ENCODE measurements at places on chromosomes 11 and 22.

GRCh38 chr11:70314730-70315129 lies 44.2 kb downstream of the PPFIA1 start:
- DNase-seq: no peak

DNA sequence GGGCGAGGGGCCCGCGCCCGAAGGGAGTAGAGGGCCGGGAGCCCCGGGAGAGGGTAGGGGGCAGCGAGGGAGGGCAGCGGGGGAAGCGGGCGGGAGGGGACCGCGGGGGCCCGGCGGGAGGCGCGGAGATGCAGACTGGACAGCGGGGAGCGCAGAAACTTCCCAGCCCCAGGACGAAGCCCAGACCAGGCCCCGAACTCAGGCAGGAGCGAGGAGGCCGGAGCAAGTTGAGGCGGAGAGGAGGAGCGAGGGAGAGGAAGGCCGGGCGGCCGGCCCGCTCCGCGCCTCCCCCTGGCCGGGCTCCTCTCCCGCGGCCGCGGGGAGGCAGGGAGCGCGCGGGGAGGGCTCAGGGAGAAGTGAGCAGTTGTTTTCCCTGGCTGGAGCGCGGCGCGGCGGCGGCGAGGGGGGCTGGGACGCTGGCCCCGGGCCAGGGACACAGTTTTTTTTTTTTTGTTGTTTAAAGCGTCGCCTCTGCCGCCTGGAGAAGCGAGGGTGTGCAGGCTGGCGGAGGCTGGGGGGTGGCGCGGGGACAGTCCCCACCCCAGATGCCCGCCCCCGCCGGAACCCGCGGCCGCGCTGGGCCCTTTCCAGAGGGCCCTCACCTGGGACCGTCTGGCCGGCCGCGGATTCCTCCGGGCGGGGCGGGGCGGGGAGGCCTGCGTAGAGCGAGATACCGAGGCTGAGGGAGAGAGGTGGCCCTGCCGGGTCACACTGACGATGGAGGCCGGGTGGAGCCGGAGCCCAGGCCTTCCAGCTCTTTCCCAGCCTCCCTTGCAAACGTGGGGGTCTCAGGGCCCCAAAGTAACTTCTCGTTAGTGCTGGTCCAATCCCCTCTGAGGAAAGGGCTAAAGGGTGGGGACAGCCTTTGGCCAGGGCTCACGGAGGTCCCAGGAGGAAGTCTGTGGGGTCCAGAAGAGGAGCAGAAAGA lies at the start of gene LTBP3:
Gene LTBP3, minus strand, starts transcription at position 358 of the 928 bp plus-strand sequence. CDS start 400 bp downstream, outside the sequence.
- DNase-seq: peak; percentile 45

DNA sequence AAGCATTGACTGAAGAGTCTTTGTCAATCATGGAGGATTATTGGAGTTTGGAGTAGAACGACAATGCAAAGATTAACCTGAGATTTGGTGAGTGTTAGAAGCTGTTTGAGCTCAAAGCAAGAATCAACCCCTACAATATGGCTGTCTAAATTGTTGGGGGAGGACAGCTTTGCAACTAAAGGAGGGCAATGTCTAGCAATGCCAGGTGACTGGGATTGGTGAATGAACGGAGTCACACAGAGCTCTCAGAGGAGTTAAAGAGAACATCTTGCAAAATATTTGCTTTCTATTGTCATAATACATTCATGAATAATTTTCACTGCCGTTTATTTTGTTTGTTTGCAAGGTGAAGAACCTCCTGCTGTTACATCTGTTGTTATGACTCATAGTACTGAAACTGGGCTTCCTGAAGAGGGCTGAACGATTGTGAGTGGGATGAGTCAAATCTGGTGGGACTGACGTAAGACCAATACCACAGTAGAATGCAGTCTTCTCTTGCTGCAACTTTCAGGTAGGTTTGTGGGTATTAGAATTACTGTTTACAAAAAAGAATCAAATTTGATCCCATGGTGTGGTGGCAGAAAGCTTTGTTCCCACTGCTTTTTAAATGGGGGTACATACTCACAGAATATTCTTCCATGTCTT lies 281.9 kb downstream of the CADM1 start:
- DNase-seq: no peak

DNA sequence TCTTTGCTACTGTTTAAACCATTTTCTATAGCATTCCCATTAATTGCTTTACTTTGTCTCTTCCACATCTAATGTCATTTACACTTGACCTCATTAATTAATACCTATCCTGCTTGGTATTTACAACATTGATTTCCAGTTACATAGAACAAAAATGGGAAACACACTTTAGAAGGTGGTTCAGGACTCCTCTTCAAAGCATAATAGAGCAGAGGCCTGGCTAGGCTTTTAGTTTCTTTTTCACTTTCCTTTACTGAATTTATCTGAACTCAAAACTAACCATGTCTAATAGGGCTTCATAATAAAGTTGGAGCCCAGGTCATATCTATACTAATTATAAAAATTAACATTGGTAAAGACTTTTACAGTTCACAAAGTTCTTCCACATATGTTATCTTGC lies 648.0 kb upstream of the KIRREL3 start:
- DNase-seq: no peak

- DNase-seq: no peak
Observed at GRCh38 chr22:42918500-42918899, 61.4 kb upstream of the ARFGAP3 start.

- DNase-seq: peak; percentile 39
Observed at GRCh38 chr11:36631774-36632173, 33.7 kb upstream of the RAG2 start.

DNA sequence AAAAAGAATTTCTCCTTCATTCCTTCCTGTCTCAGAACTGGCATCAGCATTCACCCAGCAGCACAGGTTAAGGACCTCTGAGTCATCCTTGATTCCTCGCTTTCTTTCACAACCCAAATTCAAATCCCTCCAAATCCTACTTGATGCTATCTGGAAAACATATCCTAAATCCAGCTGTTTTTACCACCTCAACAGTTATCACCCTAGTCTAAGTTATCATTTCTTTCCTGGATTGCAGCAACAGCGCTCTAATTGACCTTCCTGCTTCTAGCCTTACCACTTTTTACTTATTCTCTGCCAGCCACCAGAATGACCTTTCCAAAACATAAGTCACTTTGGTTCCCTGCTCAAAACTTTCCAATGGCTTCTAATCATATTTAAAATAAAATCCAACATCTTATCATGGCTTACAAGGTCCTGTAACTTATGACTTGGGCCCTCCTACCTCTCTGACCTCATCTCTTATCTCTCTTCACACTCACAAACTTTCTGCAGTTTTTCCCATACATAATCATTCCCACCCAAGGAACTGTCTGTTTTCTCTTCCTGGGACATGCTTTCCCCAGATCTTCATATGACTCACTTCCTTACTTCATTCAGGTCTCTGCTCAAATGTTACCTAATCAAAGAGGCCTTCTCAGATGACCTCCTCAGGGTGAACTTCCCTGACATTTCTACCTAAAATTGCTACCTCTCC lies 119.4 kb downstream of the TTC28 start:
- DNase-seq: no peak

- no peak for DNase-seq
Observed at GRCh38 chr11:94602430-94603372, 35.5 kb downstream of the PIWIL4 start.

GRCh38 chr11:57458410-57459163 lies 1.7 kb upstream of the RTN4RL2 start:
- peak; percentile 40 for DNase-seq

- DNase-seq: no peak
Observed at GRCh38 chr11:13117344-13117743, 108.2 kb downstream of the RASSF10 start.

- DNase-seq: no peak
Observed at GRCh38 chr11:44279483-44279882, 30.5 kb downstream of the ALX4 start.

DNA sequence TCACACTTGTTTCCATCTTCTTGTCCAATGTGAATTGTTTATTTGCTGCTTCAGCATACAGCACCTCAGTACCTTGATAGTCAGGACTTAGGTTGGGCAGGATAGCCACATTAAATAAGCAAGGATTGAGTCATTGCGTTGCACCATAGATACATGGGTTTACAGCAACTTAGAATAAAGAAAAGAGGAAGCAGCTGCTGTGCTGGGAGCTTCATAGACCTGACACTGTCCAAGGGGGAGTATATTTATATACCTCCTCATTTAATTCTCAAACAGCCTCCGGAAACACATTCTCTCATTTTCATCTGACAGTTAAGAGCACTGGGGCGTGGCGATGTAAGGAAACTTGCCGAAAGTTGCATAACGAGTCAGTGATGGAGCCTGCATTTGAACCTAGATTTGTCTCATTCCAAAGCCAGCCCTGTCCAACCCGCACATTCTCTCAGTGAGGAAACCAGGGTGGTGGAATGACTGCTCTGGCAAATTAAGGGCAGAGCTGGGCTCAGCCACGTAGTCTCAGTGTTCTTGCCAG lies 42.2 kb downstream of the UBASH3B start:
- peak; percentile 81 for DNase-seq

DNA sequence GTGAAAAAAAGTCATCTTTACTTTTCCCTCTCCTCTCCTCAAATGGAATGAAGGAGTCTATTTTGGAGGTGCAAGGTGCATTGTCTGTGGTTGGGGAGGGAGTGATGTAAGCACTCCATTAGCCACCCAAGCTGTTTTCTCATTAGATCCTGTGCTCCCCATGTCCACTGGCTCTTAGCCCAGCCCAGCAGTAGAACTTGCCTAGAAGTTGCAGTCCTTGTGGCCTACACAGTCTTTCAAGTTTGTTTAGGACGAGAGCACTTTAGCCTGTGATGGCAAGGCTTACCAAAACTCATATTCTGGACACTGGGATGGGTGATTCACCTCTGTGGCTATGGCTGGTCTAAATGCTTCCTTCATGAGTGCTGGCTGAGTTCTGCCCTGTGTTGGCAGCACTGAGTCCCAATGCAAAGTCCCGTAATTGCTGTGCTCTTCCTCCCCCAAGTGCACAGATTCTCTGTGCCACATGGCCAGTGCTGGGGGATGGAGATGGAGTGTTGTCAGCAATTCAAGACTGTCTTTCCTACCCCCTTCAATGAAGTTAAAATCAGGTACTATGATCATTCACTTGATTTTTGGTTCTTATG lies 15.8 kb downstream of the SLC22A25 start:
- no peak for DNase-seq

GRCh38 chr11:69881467-69882269 lies 62.5 kb upstream of the FGF3 start:
- no peak for DNase-seq

DNA sequence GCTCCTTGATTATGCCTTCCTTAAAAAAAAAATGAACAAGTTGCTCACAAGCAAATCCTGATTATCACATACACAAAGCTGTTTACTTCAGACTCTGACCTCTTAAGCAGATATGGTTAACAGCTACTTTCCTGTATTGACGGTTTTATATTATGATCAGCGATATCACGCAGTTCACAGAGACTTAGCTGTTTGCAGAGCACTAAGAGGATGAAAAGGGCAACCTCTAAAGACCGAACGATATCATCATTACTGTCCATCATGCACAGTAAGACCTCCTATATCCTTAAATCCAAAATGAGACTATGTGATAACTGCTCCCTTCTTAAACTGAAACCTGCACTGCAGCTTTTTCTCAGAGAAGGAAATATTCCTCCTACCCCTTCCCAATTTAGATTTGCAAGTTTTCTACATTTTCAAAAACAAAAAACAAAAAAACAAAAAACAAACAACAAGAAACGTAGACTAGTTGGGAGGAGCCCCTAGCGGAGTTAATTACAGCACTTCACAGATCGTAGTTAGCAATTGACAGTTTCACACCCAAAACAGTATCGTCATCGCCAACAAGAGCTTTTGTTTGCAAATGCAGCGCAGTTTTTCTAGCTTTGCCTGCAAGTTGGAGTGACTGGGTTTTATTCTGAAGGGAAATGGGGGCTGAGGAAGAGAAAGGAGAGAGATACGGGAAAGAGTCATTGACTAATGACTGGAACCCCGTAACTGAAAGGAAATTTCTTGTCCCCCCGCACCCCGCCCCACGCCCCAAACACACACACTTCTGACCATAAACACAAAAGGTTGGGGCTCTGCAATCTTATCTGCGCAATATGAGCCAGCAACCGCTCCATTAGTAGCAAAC lies 1.2 kb downstream of the DDX6 start:
- DNase-seq: peak; percentile 21

GRCh38 chr11:77069336-77069968 lies 2.7 kb downstream of the CAPN5 start:
- no peak for DNase-seq

- no peak for DNase-seq
Observed at GRCh38 chr11:944711-945470, 19.2 kb downstream of the AP2A2 start.

- DNase-seq: peak; percentile 47
Observed at GRCh38 chr11:107999759-108000455, 8.8 kb upstream of the CUL5 start.

GRCh38 chr11:30861064-30861463 lies 274.9 kb upstream of the MPPED2 start:
- no peak for DNase-seq

DNA sequence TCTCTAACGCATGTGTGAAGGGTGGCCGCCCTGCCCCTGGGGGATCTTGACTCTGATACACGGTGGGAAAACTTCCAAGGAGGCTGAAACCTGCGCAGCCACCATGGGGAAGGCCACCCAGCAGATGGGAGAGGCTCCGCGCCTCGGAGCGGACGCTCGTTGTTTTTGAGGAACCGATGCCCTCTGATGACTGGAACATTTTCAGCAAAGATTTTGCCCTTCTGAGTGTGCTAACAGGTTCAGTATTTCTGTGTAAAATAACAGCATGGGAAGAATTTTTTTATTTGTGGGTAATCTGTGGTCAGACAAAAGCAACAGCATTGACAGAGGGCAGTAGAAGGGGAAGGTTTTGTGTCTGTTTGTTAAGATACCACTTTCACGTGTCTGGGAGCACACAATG lies 16.7 kb downstream of the MB start:
- DNase-seq: no peak

DNA sequence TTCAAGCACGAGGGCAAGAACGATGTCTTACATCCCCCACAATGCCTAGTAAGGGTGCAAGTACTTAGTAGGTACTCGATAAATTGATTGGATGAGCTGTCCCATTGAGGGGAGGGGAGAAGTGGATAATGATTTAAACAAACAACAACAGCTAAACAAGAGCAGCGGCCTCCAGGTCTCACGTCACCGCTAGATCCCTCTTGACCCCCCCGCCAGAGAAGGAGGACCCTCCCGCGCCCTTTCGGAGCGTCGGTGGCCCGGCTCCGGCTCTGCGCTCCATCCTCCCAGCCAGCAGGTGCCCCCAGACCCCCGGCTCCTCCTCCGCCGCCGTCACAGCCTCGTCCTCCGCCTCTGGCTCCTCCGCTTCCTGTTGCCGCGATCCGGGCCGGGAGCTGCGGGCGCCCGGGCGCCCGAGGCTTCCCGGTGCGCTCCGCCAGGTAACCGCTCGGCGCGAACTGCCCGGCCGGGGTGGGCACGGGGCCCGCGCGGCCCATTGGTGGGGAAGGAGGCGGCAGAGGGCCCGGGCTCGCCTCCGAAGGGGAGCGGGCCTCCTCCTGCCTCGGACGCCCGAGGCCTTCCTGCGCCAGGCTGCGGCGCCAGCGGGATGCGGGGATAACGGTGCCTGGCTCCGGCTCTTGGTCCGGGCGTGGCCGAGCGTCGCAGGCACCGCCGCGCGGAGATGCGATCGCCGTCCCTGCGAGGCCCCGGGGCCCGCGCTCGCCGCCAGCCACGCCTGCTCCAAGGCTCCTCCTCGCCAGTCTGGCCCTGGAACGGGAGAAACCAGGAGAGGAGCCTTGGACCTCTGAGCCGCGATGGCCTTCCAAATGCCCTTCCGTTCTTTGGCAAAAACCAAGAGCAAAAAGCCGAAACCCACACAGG lies at the start of gene TLCD5:
Gene TLCD5, plus strand, starts transcription at position 368 of the 879 bp plus-strand sequence. CDS start 2,143 bp downstream, outside the sequence.
- no peak for DNase-seq

All from DND-41 (cell line).